ENCODE measurements at places on chromosomes 7 and 10. TPM values are rescaled to one million over a fixed set of nuclear protein-coding genes. Genes with fewer than 3 reads are reported as not detected.

CCDC146 gene
- polyA plus RNA-seq = 1.4 TPM

SCART1 gene
- polyA plus RNA-seq = not detected

PNLIPRP3 gene
- not detected for polyA plus RNA-seq

FAM131B gene
- not detected for polyA plus RNA-seq

BMPER gene
- polyA plus RNA-seq = not detected

SDHAF3 gene
- 42.8 TPM for polyA plus RNA-seq

STEAP1 gene
- not detected for polyA plus RNA-seq

TMEM139 gene
- polyA plus RNA-seq = 1.2 TPM

RET gene
- not detected for polyA plus RNA-seq

TFPI2 gene
- polyA plus RNA-seq = not detected

GPR15LG gene
- not detected for polyA plus RNA-seq

LRRC18 gene
- not detected for polyA plus RNA-seq

MACC1 gene
- polyA plus RNA-seq = not detected

ABCB4 gene
- polyA plus RNA-seq = not detected

TLX1 gene
- not detected for polyA plus RNA-seq

GCC1 gene
- polyA plus RNA-seq = 11.4 TPM

SOSTDC1 gene
- not detected for polyA plus RNA-seq

UBE2D4 gene
- polyA plus RNA-seq = 13.3 TPM

AKR1C4 gene
- polyA plus RNA-seq = not detected

C10orf53 gene
- not detected for polyA plus RNA-seq

MAD1L1 gene
- polyA plus RNA-seq = 379 TPM

PANK1 gene
- 0.17 TPM for polyA plus RNA-seq

HABP2 gene
- not detected for polyA plus RNA-seq

VIPR2 gene
- polyA plus RNA-seq = not detected

PALD1 gene
- not detected for polyA plus RNA-seq

ZKSCAN1 gene
- polyA plus RNA-seq = 26.3 TPM

SLC13A4 gene
- polyA plus RNA-seq = 0.24 TPM
